ENCODE measurements at places on chromosomes 7 and 10.

GRCh38 chr7:17787257-17787656 lies 153.0 kb downstream of the SNX13 start:
- no peak for DNase-seq

- no peak for DNase-seq
Observed at GRCh38 chr10:24115403-24115802, 93.5 kb upstream of the KIAA1217 start.

- no peak for DNase-seq
Observed at GRCh38 chr7:92873776-92874175, 37.4 kb upstream of the CDK6 start.

DNA sequence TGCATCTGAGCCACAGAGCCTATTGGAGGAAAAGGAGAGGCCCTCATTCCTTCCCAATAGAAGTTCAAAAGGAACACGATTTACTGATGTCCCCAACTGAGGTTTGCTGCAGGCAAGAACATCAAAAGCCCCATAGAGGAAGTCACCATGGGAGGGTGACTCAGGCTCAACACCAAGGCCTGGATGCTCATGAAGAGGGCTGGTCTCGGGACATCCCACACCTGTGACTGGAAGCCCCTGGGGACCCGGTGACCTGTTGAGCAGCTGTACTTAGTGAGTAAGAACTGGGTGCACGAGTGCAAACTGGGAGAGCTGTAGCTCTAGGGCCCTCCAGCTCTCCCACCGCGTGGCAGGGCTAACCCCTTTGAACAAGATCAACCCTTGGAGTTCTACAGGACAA lies 38.0 kb downstream of the CYTH3 start:
- DNase-seq = no peak

DNA sequence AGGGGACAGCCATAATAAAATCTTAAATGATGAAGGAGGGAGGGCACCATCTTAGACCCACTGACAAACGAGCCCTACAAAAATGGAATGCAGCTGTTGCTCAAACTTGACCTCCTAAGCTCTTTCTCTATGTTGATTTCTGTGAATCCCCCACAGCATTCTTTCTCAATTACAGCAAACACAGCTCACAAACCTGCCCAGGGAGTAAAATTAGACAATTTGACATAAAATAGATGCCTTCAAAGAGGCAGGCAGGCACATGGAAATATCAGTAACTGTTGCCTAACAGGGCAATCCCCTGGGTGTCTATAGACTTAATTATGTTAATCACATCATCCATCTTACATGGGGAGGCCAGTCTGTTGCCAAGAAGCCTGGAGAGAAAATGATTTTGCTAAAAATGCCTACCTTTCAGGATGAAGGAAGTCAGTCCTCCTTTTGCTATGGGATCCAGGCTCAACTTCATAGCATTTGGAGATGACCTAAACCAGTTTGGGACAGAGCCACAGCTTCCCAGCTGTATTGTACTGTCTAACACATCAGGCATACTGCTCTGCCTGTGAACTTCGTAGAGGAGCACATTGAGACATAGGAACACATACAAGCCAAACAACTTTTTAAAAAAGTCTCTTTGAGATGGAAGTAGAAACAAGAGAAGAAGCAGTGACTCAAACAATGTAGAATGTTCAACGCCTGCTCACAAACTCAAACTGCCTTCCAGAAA lies 1177.4 kb downstream of the SORCS1 start:
- DNase-seq = no peak

DNA sequence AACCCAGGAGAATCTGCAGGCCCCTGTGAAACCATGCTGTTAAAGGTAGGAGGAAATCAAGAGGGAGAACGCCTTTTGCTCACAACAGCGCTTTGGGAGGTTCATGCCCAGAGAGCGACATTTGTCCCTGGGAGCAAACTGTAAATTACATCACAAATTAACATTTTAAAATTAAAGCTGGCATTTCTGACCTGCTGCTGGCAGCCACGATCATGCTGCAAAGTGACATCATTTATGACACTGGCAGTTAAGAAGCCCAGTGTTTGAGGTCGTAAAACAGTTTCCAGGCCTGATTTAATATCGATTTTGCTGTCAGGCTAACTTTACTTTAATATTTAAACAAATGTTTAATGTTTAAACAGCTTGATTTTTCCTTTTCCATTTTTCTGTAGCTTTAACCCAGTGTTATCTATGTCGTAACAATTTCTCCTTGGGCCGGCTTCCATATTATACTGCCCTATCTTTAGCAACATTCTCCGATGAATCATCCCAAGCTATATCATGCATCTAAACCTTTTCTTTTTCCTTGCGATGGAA lies 86.5 kb upstream of the NPVF start:
- no peak for DNase-seq

DNA sequence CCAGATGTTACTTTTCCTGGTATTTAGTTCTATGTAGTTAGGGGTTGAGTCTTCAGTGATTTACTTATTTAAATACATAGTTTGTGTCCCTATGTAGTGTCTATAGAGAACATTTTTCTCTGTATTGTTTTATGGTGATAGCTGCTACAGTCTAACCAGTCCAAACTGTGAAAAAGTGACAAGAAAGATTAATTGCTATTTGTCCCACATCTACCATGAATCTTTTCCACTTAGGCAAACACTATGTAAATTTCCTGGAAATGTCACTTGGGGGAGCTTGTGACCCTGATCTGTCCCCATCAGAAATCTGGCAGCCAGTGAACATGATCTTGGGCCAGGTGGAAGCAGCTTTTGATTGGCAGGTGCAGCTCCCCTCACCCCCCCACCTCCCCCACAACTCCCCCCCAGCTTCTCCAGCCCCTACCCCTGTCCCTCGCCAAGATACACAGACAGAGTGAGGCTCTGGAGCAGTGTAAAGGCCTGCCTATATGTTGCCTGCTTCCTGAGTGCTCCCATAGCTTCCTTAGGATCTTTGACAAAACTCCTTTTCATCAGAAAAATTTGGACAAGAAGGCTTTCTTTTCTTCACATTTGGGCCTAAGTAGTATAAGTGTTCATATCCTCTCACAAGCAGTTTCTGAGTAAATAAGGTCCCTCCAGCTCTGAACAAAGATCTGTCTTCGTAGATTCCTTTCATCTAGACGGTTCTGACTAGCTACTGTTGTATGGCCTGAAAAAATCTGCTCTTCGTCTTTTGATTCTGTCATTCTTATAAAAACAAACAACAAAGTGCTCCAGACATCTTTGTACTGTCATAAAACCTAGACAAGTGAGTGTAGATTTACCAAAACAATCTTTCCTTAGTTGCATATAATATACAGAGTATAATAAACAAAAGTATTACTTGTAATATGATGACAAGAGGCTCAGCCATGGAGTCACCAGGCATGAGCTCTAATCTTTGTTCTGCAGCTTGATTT lies 31.5 kb upstream of the SLC13A1 start:
- DNase-seq = no peak

GRCh38 chr10:1536341-1536740 lies 201.0 kb downstream of the ADARB2 start:
- no peak for DNase-seq

DNA sequence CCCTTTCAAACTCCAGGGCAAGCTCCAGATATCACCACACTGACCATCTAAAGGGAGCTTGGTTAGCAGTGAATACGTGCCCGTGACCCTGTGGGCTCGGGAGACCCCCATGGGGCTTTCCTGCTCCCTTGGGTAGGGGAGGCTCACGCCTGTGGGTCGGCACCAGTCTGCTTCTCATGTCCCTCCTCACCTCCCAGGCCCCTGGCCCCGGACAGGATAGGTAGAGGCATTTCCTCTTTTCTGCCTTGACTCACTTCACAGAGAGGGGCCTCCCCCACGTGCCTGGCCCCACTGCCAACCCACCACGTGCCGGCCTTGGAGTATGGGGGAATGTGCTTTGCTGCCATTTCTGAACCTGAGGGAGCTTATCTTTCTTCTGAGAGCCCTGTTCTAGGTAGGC lies 131.3 kb upstream of the FAM20C start:
- DNase-seq = no peak

- no peak for DNase-seq
Observed at GRCh38 chr10:25232204-25232603, 57.4 kb downstream of the GPR158 start.

GRCh38 chr7:154566877-154567276 lies 436.0 kb downstream of the PAXIP1 start:
- no peak for DNase-seq

DNA sequence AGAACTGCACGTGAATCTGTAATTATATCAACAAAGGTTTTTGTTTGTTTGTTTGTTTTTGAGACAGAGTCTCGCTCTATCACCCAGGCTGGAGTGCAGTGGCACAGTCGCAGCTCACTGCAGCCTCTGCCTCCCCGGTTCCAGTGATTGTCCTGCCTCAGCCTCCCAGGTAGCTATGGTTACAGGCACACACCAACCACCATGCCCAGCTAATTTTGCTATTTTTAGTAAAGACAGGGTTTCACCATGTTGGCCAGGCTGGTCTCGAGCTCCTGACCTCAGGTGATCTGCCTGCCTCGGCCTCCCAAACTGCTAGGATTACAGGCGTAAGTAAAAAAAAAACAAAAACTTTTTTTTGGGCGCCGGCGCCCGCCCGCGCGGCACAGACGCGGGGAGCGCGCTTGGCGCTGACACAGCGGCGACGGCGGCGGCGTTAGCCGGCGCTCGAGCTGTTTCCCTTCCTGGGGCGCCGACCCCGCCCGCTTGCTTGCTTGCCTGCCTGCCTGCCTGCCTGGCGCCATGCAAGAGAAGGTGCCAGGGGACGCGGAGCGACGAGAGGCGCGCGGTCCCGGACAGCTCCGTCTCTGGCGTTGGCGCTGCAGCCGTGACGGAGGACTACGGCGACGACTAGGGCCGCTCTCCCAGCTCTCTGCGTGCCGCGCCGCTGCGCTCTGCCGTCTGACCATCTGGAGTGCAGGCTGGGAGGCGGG lies 171.4 kb upstream of the NUPR2 start:
- no peak for DNase-seq

DNA sequence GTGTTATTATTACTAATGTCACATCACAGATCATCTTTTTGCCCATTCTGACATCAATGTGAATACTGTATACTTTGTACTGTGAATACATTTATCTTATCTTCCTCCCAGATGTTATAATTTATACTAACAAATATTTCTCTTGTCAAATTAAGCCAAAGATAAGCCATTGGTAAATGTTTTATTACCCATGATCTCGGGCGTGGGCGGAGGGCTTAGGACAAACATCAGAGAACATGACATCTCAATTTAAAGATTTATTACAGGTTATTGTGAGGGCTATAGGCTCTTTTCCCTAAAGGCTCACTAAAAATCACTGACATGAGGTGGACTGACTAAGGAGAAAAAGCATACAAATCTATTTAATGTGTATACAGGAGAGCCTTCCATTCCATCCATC lies 58.2 kb upstream of the DGKB start:
- no peak for DNase-seq

DNA sequence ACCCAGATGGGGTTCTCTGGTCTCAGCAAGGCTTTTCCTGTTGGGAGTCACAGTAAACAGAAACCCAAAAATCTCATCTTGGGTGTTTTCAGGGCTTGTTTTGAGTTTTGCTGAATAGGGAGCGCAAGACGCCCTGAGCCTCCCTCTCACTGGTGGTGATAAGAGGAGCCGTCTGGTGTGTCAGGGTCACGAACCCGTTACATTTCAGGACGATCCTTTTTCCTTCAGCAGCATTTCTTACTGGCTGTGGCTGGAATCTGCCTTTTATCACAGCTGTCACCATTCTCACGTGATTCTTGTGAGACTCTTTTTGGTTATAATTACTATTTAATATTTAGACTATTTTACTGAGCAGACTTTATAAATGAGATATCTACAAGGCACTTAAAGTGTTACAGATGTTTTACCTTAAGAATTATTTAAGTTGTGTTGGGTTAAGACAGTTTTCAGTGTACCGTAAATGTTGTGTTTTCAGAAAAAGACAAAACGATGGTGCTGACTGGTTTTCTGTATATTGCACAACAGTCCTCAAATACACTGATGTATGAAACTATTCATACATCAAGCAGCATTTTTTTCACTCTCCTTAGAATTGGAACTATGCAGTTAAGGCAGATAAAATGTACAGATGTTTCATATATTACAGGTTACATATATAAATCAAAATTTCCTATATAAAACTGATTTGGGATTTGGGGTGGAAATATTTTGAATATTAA lies 2.2 kb upstream of the GET4 start:
- no peak for DNase-seq

DNA sequence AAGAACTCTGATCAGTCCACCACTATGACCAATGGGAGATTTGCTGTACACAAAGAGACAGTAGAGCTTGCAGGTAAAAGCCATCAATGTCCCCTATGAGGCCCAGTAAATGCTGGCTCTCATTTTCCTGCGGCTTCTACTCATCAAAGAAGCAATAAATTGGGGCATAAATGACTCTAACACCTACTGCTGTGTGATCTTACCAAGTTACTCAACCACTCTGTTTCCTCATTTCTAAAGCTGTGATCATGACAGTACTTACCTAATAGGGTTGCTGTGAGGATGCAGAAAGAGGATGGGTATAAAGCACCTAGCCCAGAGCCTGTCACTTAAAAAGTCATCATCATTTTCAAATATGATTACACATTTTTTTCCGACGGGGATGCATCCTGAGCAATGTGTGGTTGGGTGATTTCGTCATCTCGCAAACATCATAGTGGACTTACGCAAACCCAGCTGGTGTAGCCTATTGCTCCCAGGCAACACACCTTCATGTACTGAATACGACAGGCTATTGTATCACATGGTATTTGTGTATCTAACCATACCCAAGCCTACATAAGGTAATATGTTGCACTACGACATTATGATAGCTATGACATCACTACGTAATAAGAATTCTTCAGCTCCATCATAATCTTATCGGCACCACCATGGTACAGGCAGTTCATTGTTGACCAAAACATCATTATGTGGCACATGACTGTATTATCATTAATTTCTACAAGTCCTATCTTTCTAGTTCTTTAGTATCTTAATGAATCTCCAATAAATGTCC lies 7.1 kb upstream of the MGMT start:
- DNase-seq = no peak

DNA sequence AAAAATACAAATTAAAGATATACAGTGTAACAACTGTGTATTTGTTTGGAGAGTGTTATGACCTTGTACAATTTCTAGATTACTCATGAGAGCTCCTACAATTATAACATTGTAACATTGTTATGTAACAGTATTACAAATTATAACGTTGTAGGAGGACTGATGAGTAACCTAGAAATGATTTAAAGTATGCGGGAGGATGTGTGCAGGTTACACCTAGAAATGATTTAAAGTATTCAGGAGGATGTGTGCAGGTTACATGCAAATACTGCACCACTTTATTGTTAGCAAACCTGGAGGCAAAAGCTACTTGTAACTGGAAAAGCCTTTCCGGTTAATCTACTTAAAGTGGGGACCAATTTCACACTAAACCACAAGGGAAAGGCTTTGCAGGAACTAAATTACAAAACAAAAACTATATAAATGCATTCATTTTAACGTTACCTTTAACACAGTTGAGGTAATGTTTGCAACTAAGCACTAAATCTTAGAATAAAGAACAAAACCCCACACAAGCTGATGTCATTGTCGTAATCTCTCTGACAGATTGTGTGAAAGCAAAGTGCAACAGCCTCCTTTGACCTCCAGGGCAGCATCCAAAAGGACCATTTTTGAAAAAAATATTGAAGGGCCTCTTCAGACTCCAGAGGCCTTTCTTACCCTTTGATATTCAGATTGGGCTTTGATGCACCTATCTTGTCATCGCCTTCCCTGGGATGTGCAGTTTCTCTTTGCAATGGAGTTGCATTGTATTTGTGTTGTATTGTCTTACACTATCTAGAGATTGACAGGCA lies 522.1 kb upstream of the FOXK1 start:
- no peak for DNase-seq

All from stimulated activated naive CD4-positive, alpha-beta T cell treated with Interleukin-2 at 50 U/mL for 16 hours (primary cell).